ENCODE measurements at places on chromosomes 6 and 20.

GRCh38 chr6:151627689-151628444, 134.1 kb downstream of the CCDC170 start:
- DNase-seq: no peak

DNA sequence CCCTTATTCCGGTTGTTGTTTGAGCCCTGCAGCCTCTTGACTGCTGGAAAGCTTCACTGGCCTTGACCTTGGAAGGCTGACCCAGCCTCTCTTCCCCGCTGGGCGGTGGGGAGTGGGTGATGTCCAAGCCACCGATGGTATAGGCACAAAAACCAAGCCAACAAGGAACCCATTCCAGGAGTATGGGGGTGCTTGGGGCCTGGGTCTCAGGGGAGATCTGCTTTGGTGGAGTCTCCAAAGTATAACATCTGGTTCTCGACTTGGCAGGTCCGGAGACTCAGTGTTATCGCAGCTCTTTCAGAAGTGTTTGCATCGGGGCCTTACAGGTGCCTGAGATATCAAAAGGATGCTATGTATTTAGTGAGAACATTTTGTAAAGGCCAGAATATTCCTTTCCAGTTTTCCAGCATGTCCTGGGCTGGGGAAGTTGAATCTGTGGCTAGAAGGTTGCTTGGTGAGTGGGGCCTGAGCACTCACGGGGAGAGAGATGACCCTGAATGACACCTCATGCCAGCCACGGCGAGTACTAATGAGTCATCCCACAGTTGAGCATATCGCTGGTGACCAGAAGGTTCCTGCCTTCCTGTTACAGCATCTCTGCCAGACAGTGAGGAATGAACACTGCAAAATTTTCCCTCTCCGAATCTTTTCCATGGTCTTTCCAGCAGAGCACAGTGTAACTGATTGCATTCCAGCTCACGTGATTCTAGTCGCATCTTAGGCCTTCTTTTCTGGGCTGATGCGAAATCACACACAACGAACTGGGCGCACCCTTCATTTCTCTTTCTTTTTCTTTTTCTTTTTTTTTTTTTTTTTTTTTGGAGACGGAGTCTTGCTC, 133.9 kb downstream of the ZDHHC14 start:
- DNase-seq: peak; percentile 10

DNA sequence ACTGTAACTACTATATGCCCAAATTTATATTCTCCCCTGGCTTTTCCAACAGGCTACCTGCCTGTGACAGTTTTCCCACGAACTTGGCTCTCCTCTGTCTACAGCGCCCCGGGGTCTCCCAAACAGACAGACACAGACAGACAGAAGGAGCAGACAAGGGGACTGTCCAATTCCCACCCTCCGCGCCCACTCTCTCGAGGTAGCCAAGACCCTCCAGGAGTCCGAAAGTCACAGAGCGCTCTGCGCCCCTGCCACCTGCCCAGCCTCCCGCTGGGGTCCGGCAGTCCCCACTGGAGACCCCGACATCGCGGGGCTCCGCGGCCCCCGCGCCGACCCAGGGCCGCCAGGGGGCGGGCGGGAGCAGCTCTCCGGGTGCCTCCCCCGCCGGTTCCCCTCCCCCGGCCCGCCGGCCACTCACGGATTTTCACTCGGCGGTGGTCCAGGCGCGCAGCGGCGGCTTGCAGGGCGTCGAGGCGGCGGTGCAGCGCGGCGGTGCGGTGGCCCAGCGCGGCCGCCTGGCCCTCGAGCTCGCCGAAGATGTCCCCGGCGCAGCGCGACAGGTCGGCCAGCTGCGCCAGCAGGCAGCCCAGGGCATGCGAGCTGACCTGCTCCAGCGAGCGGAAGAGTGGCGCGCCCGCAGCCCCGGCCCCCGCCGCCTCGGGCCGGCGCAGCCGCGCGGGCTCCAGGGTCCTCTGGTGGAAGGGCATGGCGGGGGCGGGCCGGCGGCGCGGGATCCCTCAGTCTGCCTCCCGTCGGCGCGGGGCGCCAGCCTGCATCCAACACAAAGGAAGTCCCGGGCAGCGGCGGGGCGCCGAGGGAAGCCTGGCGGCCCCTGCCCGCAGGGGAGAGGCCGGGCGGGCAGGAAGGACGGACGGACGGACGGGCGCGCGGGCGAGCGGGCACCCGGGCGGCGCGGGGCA, 81.3 kb upstream of the CCDC28A start:
- DNase-seq: peak; percentile 57

DNA sequence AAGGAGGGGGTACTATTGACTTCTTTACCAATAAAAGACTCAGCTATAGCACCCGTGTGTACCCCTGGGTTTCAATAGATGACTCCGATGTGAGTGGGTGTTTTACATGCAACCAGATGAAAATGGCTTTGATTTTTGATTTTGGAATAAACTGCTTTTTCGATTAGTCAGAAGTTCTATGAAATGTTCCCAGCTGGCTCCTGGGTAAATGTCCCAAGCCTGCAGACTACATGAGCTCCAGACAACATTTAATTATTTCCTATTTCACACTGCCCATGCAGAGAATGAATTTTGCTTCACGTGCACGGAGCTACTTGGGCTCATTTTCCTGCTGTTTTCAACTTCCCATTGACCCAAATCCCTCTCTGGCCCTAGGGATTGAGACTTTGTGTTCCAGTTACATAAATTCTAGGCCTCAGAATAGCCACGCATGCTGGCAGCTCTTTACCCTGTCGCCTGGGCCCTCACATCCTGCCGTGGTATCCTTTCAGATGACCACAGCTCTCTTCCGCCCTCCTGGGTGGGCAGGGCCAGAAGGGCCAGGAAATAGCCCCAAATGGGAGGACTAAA, 59.7 kb downstream of the GPR6 start:
- DNase-seq: no peak

DNA sequence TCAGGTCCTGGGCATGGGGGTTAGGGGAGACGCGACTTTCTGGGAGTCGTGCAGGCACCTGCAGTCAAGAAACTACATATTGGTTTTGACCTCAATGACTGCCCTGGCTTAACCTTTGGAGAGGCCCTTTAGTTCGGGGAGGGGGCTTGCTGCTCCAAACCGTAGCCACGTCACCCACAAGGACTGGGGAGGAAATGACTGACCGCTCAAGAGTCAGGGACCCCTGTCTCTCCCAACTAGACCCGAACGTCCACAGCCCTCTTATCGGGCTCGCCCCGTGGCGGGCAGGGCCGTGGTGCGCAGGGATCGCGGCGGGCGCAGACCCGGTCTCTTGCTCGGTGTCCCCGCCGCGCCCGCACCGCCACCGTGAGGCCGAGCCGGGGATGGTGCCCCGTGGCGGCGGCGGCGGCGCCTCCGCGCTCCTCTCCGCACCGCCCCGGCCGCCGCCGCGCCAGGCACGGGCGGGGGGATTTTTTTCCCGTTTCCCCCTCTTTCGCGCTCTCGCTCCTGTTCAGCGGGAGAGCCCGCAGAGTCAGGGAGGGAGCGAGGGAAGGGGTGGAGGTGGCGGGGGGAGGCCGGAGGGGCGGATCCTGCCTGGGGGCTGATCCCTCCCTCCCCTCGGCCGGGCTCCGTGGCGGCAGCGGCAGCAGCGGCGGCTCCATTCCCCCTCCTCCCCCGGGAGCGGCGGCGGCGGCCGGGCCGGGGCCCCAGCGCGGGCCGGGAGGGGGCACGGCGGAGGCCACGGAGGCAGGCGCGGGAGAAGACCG, at the start of gene BRPF3:
TSS of gene BRPF3 (plus strand) at position 632 of the 767 bp plus-strand sequence. CDS start 3,579 bp downstream, outside the sequence.
- DNase-seq: peak; percentile 85

DNA sequence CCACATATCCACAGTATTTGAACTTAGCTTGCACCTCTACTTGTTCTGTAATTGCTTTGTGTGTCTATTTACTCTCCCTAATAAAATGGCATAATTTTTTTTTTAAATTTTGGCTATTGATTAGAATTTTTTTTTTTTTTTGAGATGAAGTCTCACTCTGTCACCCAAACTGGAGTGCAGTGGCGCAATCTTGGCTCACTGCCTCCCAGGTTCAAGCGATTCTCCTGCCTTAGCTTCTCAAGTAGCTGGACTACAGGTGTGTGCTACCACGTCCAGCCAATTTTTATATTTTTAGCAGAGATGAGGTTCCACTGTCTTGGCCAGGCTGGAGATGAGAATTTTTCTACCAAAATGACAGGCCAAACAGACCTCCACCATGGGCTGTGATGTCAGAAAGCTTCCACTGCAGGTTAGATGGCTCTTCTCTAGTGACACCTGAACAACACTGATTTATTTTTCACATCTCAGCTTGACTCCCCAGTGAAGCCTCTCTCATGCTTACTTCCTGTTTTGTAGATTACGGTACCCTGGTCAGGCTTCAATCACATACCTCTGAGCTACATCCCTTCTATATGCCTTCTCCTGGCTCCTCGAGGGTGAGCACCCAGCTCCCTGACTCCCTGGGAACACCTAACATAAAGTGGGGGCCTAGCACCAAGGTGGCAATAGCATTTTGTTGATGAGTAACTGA, 112.8 kb downstream of the ARHGAP18 start:
- DNase-seq: no peak

- peak; percentile 1 for DNase-seq
Observed at GRCh38 chr20:17024513-17025119, 202.2 kb upstream of the PCSK2 start.

DNA sequence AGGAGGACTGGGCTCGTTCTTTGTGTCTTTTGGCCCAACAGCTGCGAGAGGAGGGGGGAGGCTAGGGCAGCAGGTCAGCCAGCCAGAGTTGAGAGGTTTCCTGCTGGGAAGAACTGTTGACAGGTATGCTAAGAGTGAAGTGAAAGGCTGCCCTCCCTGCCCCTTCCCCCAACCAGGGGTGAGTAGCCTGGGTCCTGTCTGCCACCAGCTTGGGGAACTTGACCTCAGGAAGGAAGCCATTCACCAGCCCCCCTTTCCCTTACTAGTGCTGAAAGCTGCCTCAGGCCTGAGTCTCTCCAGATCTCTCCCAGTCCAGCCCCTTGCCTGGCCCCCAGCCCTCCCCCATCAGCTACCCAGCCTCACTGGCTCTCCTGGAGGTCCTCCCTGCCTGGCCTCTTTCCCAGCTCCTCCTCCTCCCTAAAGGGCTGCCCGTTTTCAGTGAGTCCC, 20.7 kb upstream of the ZNF76 start:
- DNase-seq: peak; percentile 88

DNA sequence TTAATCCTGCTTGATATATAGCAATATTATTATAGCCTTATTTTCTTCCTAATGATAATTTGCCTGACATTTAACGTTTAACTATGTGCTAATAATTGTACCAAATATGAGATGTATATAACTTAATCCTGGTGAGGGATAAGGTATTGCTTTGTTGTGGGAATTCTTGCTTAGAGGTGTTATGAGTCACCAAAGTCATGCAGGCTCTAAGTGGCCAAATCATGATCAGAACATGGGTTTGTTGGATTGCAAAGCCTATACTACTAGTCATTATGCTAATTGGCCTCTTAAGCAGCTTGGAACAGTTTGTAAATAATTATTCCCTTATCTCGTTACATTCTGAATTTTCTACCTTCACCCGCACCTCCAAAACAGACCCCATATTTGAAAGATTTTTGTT, 21.9 kb upstream of the C6orf141 start:
- DNase-seq: no peak

DNA sequence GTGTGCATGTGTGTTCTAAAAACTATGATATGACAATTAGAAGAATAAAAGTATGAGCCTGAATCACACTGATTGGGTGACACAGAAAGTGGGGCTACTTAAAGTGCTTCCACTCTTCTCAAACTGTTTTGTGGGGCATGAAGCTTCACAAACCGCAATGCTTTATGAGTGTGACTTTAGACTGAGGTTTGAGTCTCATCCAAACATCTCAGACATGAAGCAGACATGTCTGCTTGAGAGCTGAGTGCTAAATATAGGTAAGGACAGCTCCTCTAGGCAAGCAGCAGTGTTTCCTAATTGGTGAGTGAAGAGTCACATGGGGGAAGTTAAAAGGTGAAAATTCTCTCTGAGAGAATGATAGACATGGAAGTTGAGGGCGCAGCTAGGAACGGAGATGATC, 726.9 kb upstream of the CITED2 start:
- no peak for DNase-seq

GRCh38 chr20:22333885-22334545, 250.4 kb downstream of the FOXA2 start:
- peak; percentile 51 for DNase-seq

DNA sequence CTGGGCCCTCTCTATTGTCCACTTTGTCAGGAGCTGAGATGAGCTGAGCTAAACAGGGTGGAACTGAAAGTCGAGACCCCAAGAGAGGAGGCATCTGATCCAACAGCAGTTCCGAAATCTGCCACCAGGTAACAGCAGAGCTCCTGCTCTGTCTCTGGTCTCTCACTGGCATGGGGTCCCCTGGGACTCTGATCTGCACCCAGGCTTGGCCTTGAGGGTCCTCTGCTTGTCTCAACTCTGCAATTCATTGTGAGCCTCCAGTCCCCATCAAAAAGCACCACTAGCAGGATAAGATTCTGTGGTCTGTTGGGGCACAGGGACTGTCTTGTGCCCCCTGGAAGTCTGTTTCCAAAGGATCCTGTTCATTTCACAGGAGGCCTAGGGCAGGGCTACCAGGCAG, 62.5 kb upstream of the TOP1 start:
- DNase-seq: no peak

- no peak for DNase-seq
Observed at GRCh38 chr6:127225497-127225896, 41.2 kb upstream of the RNF146 start.

GRCh38 chr20:49641683-49642656, 71.7 kb downstream of the B4GALT5 start:
- DNase-seq: no peak

DNA sequence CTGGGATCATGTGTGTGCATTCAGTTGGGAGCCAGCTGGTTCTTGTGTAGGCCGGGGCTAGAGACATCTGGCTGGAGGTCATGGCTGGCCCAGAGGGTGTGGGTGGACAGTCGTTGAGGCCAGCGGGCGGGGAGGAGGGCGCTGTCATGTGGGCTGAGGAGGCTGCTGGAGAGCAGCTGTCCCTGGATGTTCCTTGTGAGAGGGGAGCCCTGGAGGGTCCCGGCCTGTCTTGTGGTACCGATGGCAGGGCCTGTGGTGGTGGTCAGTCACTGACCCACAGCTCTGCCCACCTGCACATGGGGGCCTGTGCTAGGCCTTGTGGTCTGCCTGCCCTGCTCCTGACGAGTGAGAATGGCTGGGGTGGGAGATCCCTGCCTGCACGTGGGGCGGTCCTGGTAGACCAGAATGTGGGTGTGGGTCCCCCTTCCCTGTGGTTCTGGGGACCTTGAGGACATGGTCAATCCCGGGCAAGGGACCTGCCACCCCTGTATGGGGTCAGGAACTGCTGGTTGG, 1.9 kb upstream of the C20orf204 start:
- no peak for DNase-seq

DNA sequence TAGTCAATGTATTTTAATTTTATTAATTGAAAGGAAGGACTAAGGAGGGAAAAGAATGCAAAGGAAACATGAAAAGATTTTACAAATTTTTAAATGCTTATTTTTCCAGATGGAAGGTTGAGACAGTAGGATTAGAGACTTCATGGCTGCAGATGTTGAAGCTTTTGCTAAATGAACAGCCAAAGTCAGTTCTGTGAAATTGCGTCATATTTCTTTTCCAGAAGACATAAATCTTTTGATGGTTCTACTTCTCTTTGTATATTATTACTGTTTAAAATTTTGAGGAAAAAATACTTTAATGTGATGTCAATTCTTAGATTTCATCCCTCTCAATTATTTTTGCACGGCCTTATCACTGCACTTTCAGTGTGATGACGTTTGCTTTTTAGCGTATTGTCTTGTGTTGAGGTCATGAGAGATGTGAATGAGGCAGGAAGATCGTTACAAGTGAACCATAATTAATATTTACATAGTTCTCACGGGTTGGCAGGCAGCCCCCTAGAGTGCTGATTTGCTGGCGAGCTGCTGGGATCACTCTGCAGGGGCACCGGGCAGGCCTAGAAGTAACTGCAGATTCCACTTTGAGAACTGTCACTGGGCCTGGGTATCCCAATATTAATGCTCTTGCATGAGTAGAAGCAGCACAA, 158.1 kb downstream of the TBXT start:
- DNase-seq: no peak

- no peak for DNase-seq
Observed at GRCh38 chr20:50569864-50570836, 60.0 kb downstream of the PTPN1 start.

Data from umbilical cord (tissue), 2 donors.